ENCODE measurements at places on chromosomes 7 and 10. TPM values are rescaled to one million over a fixed set of nuclear protein-coding genes. Genes with fewer than 3 reads are reported as not detected.

CREB5 gene
- total RNA-seq, result 2.7 TPM

BAIAP2L1 gene
- 24.0 TPM for total RNA-seq

FAM131B gene
- total RNA-seq, result 0.15 TPM

CH25H gene
- 0.93 TPM for total RNA-seq

UPK3B gene
- not detected for total RNA-seq

CDC14C gene
- total RNA-seq, result not detected

ASAH2B gene
- total RNA-seq, result 2.3 TPM

TBC1D12 gene
- 8.3 TPM for total RNA-seq

PTF1A gene
- total RNA-seq, result not detected

SLC39A12 gene
- 0.69 TPM for total RNA-seq

GIMAP8 gene
- total RNA-seq, result not detected

ATP5F1C gene
- total RNA-seq, result 289 TPM

TMEM225B gene
- not detected for total RNA-seq

Data from melanocyte of skin (primary cell).